NCI-H1694 treated with DMSO at 0.1 percent for 48 hours (cell line): ENCODE measurements at places on chromosomes 3 and 15.

GRCh38 chr3:173886-174285 lies 22.7 kb upstream of the CHL1 start:
- DNase-seq, result no peak

GRCh38 chr15:94131875-94132274 lies 99.5 kb upstream of the MCTP2 start:
- DNase-seq, result no peak

DNA sequence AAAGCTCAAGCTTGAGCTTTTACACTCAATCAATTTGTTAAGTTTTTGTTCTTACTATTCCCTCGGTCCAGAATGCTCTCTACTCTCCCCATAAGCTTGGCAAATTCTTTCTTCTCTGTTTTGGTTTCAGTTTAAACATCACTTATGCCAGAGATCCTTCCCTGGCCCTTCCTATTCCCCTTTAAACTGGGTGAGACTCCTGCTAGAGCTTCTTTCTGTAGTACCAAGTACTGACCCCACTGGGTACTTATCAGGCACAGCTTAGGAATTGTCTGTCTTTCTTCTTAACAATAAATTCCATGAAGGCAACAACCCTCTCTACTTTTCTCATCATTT lies 76.7 kb upstream of the PHLDB2 start:
- no peak for DNase-seq

- DNase-seq, result no peak
Observed at GRCh38 chr3:50430950-50431435, 71.7 kb upstream of the TMEM115 start.

DNA sequence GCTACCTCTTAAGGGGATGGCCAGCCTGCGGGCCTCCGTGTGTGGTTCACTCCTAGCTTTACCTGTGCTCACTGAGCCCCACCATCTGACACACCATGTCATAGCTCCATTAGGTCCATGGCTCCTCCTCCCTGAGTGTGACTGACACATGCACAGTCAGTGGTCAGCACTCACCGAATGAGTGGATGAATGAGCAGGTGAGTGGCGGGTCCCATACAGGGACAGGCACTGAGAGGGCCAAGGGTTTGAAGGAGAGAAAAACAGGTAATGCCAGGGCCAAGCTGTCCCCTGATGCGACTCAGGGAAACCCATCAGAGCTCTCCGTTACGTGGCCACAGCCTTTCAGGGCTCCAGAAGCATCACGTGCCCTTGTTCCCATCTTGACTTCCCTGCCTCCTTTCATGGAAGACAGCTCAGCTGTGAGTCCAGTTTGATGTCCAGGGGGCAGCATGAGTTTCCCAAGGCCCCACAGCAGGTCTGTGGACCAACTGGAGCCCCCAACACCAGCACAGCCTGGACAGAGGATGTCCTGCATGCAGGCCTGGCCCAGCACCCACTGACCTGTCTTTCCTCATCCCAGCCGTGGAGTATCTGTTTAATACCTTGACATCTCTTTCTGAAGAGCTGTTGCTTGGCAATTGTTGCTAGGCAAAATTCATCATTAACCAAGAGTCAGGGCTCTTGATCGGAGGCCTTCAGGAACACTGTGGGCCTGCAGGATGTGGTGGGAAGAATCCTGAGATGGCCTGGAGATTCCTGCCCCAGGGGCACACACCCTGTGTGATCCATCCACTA lies 84.4 kb downstream of the PLXNA1 start:
- DNase-seq, result no peak

DNA sequence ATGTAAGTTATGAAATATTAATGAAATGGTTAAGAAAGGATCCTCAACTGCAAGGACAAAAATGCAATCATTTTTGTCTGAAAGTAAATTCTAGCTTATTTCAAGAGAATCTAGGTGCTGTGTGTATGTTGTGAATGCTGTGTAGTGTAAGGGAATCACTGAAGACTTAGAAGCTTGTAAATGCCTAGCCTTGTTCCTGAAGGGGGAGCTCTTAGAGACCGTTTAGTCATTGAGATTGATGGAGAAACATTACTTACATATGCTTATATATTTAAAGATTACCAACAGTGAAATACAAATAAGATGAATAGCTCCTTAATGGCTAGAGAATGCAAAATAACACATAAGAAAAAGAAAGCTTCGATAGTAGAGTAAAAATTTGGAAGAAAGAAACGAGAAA lies 67.9 kb downstream of the CNTN4 start:
- peak; percentile 15 for DNase-seq

- no peak for DNase-seq
Observed at GRCh38 chr15:92524874-92525565, 130.6 kb downstream of the FAM174B start.

GRCh38 chr3:167198949-167199600 lies 181.0 kb downstream of the ZBBX start:
- no peak for DNase-seq

DNA sequence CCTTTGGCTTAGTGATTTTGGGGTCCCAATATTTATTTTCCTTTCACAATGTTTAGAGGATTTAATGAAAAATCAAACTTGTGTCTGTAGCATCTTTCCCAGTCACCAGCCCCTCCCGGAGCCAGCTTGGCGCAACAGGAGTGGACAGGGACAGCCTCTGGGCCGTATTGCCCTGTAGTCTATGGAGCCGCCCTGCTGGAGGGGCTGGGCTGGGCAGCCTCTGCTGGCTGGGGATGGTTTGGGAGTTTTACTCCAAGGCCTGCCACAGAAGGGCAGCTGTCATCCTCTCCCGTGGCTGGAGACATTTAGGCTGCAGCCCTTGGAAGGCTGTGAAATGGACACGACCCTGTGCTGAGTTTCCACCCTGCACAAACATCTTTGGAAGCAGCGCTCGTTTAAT lies 89.4 kb upstream of the RGMA start:
- no peak for DNase-seq

GRCh38 chr3:160478338-160478737 lies 28.8 kb upstream of the TRIM59 start:
- DNase-seq, result no peak

DNA sequence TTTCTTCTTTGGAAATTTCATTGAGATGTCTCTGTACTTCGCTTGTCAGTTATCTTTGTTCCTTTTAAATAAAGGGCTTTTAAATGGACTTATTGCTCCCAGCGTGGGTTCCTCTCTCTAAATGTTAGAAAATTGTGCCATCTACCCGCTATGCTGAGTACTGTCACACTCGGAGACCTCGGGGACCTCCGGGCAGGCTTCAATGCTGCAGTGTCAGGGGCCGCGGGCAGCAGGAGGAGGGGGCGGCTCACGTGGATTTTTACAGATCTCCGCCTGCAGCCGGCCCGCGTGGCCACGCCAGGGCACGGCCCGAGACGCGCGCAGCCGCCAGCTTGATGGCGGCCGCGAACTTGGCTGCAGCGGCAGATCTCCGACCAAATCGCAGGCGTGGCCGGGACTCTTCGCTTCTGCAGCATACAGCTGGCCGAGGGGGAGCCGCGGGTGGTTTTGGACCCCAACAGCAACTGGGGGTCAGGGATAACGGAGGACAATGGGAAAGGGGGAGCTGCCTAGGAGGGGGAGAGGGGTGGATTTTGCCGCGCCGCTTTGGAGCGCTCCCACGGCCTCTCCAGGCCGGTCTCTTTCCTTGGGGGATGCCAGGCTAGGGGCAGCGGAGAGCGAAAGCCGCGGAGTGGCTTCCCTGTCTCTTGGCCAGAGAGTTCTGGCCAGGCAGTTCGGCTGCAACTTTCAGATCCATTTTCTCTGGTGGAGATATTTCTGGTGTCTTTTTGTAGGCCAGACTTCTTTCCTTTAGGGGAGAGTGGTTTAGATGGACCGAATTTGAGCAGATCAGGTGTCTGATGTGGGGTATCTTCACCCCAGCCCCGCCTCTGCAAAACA lies 15.3 kb downstream of the NR2F2 start:
- peak; percentile 53 for DNase-seq

DNA sequence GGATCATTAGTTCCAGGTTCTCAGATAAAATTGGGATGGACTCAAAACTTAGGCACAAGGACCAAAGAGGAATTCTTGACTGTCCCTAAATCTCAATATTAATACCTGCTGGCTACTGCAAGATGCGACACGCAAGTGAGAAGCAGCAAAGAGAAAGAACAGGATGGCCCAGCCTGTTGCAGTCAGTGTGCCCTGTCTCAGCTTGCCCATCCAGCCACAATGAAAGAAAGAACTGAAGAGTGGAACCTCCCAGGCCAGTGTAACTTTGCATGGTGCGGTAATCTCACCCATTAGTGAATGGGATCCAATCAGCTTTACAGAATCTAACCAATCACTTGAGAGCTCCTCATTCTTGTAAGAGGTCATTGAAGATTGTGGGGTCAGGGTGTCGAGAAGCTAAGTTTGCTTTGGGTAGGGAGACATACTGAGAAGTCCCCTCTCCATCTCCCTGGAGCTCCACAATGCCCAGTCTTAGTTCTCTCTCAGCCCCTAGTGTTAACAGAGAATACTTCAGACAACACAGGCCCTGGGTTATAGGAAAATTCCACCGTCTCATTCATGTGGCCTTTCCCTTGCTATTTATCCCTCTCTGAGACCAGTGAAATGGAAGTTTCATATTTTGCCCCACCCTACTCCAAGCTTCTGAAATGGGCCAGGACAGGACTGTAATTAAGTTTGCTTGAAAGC lies 3.2 kb upstream of the SLC9A9 start:
- DNase-seq, result no peak

DNA sequence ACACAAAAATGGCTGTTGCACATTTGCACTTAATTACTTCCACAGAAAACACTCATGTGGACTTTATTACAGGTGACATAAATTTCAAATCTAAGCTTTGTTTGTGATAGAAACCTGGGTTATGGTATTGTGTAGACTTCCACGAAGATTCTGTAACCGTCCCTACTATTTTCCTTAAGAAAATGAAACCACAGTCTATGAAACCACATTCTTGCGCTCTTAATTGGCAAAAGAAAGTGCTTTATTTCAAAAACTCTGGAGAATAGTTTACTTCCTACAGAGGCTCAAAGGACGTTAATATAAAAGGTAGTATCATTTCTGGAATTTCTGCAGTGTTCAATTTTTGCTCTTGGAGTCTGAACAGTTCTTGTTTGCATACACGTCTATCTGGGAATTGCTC lies 123.4 kb downstream of the TIGIT start:
- DNase-seq, result no peak

- DNase-seq, result no peak
Observed at GRCh38 chr3:197174927-197175326, 123.5 kb downstream of the DLG1 start.

- no peak for DNase-seq
Observed at GRCh38 chr3:190458040-190458439, 8.3 kb upstream of the TMEM207 start.

- DNase-seq, result no peak
Observed at GRCh38 chr3:171494457-171495109, 34.4 kb upstream of the TNIK start.

DNA sequence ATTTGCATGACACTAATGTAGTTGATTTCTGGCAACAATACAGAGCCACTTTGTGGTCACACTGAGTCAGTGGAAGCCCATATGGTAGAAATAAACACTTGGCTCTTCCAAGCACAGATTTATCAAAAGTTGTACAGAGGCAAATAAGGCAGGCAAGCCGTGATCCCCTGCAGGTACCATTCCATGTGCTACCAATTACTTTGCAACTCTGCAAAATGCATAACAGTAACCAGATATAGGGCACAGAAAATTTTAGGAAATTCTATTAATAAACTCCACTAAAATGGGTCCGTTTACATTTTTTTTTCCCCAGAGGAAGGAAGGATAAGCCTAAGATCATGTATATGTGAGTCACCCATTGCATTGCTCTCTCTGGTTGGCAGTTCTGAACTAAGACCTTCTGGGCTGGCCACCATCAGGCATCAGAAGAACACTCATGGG lies 103.1 kb upstream of the PTX3 start:
- DNase-seq, result no peak

- DNase-seq, result no peak
Observed at GRCh38 chr15:33654860-33655259, 313.4 kb upstream of the CHRM5 start.

- DNase-seq, result no peak
Observed at GRCh38 chr15:34284937-34285336, 52.6 kb downstream of the SLC12A6 start.

- no peak for DNase-seq
Observed at GRCh38 chr3:182971637-182972036, 8.7 kb downstream of the DCUN1D1 start.

DNA sequence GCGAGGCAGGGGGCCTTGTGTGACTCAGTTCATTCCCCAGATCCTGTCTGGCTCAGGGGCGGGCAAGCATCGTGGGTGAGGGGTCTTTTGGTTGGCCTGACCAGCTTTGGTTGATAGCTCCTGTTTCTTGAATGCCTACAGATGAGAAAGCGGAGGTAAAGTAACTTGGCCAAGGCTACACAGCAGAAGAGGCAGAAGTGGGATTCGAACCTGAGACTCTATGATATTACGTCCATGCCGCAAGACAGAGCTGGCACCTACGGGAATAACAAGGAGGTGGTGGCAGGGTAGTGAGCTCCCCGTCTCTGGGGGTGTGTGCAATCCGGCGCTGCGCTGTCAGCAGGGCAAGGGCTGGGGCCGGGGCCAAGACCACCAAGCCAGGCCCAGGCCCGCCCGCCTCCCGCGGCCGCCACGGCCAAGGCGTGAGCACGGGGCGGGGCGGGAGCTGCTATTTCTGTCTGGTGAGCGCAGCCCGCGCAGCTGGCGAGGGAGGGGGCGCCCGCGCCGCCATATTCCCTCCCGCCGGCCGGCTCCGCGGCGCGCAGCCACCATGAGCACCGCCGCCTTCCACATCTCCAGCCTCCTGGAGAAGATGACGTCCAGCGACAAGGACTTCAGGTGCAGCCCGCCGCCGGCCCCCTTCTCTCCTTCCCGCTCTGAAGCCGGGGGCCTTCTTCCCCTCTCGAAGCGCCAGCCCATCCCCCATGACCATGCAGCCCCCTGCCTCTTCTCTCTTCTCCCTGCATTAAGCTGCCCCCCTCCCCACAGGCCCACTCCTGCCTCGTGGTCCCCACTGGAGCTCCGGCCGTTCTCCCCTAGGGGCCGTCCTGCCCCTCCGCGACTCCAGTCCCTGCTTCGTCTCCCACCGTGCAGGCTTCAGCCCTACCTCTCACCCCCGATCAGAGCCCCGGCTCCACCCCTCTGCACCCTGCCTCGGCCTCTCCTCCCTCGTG lies at the start of gene CAND2:
Gene CAND2, plus strand, starts transcription at position 510 of the 953 bp plus-strand sequence. Its CDS starts 41 bp downstream, at position 551.
- DNase-seq, result no peak

DNA sequence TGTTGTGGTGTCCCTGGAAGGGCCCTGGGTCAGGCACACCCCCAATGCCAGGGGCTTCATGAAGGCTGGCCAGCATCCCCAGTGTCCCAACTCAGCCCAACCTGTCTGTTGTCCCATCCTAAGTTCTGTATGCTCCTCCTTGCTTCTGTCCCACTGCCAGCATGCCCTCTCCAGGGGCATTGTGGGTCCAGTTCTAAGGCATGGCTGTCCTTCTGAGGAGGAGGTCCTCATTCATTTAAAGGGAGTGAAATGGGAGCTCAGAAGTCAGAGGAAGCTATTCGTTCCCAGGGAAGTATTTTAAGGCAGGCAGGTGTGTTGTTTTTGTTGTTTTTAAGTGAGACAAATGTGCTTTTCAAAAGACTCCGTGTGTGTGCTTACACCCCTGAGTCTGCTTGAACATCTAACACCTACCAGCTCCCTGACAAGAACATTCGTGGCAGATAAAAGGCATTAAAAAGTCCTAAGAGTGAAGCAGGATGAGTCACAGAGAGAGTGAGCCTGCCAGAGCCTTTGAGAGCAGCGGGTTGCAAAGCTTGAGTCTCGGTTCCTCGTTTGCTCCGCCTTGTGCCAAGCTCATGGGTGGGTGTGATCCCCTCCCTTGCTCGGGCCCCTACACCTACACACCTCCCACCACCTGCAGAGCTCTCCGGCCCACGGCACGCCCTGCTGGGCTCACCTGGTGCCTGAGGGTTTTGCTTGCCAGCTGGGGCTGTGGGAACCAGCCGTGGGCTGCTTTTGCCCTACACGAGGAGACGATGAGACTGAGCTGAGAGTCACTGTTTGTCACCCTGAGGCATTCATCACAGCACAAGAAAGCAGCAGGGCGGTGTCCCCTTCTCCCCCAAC lies 183.4 kb upstream of the TOPAZ1 start:
- DNase-seq, result no peak
